Hematopoietic multipotent progenitor cell (in vitro differentiated cells): ENCODE measurements at places on chromosomes 5 and 9. TPM values are rescaled to one million over a fixed set of nuclear protein-coding genes. Genes with fewer than 3 reads are reported as not detected.

The PCDHA12 gene
- total RNA-seq: under 0.01 TPM

GRCh38 chr9:127124111-127124531 is 1.7 kb upstream of the ANGPTL2 start:
- no peak for DNase-seq

The DDX4 gene
- not detected for total RNA-seq

DNA sequence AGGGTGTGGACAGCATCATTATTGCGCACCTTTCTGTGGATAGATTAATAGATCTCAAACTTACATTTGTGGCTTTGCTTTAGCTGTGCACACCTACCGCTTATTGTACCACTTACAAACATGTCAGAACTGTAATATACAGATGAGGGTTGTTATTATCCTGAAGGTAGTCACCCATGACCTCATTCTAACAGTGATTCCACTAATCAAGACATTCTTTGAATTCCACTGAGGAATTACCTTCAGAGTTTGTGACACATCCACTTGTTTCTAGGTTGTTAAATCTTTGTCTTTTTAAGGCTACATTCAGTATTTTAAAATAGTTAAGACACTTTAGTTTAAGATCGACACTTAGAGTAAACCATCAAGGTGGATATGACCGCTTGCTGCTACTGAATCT is 7.8 kb downstream of the KCNV2 start:
- DNase-seq: no peak

The IL9 gene
- total RNA-seq: not detected

DNA sequence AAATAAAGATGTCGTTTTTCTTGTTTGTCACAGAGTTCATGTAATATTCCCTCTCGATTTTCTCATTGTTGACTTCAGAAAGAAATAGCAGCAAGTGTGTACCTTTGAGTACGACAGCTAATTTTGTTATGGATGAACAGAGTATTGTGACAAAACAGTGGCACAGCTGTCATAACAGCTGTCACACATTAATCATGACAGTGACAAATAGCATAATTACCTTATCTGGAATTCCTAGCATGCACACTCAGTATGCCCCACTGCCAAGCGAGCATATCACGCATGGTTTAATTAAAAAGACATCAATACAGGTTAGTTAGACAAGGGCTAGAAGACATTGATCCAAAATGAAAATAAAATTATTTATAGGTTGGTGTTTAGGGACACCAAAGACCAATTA is 375.1 kb downstream of the SPATA31D1 start:
- DNase-seq: no peak

DNA sequence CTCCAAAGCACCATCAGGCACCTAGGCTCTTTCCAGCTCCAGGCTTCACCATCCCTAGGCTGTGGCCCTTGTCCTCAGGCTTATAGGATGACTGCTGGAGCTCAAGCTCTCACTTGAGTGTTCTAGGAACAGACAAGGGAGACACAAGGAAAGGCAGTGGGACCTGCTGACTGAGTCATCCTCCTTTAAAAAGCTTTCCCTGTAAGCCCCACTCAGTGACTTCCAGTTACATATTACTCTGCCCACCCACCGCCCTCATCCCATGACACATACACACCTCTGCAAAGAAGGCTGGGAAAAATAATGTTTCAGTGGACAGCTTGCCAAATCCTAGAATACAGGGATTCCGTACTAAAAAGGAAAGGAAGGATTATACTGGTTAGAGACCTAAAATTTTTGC is 154.2 kb upstream of the ZNF366 start:
- no peak for DNase-seq

DNA sequence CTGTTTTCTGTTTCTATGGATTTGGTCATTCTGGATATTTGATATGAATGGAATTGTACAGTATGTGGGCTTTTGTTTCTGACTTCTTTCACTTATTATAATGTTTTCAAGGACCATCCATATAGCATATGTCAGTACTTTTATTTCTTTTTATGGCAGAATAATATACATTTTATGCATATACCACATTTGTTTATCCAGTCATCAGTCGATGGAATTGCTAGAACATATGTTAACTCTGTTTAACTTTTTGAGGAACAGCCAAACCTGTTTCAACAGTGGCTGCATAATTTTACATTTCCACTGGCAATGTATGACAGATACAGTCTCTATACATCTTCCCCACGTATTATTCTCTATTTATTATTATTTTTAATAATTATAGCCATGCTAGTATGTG is 131.6 kb downstream of the PARP8 start:
- DNase-seq: no peak
